ENCODE measurements at places on chromosomes 1 and 21.
A peak's percentile ranks its signal among the peaks of the same experiment; 100 is the strongest.

GRCh38 chr1:79469139-79469538 is 462.6 kb upstream of the ADGRL4 start:
- DNase-seq = no peak

DNA sequence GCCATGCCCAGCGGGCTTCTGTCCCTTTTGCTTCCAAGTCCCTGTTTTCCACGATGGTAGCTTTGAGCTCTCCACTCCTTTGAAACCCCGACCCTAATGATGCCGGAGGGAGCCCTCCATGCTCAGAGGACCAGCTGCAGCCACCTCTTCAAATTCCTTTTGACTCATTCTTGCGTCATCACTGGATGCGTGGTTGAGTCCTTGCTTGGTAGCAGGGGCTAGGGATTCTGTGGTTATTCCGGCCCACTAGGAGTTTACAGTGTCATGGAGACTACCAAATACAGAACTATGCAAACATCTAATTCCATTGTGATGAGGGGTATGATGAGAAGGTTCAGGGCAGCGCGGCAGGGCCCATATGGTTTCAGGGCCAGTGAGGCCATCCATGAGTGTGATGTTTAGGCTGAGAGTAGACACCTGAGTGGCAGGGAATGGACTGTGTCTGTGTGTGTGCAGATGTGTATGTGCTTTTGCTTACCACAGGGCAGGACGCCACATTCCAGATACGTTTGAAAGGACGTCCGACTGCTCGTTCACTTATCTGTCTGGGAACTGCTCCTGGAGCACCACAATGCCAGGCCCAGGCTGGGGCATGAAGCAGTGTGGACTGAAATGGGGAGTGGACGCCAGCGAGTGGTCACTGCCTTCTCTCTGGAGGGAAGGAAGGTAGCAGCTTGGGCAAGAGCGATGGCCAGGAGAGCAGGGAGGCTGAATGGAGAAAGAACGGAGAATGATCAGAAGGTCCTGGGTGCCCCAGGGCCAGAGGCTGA is 30.4 kb upstream of the ZBTB21 start:
- DNase-seq = no peak

DNA sequence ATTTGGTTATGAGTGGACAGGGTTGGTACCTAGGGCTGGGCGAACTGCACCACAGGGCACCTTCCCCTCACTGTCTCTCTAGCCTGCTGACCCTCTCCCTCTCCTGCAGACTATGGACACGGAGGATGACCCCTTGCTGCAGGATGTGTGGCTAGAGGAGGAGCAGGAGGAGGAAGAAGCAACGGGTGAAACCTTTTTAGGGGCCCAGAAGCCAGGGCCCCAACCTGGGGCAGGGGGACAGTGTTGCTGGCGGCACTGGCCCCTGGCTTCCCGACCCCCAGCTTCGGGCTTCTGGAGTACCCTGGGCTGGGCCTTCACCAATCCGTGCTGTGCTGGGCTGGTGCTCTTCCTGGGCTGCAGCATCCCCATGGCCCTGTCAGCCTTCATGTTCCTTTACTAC is 21.9 kb downstream of the DISP3 start:
- DNase-seq = no peak

DNA sequence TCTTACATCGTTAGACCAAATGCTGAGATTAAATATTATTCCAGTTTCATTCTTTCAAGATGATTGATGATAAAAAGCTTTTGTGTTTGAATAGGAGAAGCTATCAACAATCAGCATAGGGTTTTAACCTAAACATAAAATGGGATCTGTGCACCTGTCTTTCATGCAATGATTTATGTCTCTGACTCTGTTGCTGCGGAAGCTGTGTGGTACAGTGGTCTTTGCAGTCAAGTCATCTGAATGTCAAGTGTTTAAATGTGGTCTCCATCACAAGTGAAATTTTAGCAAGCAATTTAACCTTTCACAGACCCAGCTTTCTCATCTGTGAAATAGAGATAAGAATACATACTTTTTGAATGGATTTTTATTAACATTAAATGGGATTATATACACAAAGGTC is 107.2 kb downstream of the PLPPR5 start:
- no peak for DNase-seq

DNA sequence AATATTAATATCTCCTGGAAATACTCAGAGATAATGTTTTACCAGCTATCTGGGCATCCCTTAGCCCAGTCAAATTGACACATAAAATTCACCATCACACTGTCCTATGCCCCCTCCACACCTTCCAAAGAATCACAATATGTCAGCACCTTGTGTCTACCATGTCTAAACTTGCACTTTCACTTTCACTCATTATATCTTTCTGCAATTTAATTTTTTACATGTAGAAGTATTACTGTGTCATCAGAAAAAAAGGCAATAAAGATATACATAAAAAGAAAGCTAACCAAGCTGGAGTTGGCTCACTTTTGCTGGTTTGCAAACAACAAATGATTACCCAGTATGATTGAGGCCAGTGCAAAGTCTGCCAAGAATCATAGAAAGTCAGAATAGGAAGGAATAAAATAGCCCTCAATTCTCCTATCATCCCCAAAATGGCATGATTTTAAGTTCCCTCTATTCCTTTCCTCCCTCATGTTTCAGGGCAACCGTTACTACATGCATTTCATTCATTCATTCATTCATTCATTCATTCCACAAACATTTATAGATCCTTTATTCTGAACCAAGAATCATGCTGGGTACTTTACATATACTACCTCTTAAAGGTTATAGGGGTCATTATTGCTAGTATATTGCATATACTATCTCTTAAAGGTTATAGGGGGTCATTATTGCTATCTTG is 5.9 kb upstream of the LUZP1 start:
- peak; percentile 16 for DNase-seq

DNA sequence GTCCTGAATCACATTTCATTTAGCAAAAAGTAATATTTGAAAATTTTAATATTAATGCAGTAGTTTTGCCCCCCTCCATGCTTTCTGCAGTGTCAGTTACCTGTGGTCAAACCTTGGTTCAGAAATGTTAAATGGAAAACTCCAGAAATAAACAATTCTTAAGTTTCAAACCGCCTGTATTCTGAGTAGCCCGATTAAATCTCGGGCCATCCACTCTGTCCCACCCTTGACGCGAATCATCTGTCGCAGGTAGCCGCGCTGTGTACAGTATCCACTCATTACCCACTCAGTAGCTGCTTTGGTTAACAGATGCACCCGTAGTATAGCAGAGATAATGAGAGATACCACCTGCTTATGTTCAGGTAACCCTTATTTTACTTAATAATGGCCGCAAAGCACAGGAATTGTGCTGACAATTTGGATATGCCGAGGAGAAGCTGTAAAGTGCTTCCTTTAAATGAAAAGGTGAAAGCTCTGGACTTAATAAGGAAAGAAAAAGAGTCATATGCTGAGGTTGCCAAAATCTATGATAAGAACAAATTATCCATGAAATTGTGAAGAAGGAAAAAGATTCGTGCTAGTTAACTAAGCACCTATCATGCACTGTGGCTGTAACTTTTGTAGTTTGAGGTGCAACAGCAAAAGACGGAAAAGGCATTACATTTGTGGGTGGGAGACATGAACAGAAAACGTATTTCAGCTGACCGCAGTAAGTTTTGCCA is 889 bp upstream of the SCYL3 start:
- no peak for DNase-seq

GRCh38 chr1:242432491-242433095 is 91.9 kb downstream of the PLD5 start:
- DNase-seq = no peak

DNA sequence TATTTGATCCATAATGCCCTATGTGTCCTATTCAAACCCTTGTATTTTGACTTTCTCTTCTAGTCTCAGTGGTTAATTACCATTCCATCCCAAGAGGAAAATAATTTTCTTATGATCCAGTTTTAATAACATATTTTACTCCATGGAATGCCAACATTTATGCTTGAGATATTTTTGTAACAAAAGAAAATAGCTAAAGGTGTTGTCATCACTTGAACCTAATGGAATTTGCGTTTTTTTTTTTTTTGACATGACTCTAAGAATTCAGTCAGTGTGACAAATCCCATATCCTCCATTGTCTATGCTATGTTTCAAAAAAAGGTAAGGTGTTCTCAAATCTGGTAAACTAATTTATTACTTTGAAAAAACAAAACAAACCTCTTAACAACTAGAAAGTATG is 324.1 kb upstream of the ADAMTS5 start:
- no peak for DNase-seq

- DNase-seq = no peak
Observed at GRCh38 chr1:197920067-197920396, 2.9 kb downstream of the LHX9 start.

GRCh38 chr1:159187033-159187432 is 15.6 kb downstream of the CADM3 start:
- DNase-seq = no peak

GRCh38 chr21:27802816-27803475 is 836.1 kb upstream of the ADAMTS5 start:
- peak; percentile 35 for DNase-seq

DNA sequence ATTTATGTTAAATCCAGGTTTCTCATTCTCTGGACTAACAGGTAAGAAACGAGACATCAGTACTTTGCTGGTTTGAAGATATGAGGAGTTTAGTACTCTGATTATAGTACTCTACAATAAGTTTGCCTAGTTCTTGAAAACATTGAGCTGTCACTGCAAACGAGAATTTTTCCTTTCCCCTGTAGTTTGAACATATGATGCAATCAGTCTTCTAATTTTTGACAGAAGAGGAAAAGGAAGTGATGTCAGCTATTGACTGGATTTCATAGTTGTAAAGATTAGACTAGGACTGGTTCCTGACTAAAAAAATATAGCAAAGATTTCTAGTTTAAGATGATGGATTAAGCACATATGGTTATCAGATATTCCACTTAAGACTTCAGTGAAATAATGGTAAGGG is 461.9 kb downstream of the LRRIQ3 start:
- DNase-seq = no peak

- DNase-seq = no peak
Observed at GRCh38 chr1:229141689-229142377, 129.1 kb upstream of the RAB4A start.

DNA sequence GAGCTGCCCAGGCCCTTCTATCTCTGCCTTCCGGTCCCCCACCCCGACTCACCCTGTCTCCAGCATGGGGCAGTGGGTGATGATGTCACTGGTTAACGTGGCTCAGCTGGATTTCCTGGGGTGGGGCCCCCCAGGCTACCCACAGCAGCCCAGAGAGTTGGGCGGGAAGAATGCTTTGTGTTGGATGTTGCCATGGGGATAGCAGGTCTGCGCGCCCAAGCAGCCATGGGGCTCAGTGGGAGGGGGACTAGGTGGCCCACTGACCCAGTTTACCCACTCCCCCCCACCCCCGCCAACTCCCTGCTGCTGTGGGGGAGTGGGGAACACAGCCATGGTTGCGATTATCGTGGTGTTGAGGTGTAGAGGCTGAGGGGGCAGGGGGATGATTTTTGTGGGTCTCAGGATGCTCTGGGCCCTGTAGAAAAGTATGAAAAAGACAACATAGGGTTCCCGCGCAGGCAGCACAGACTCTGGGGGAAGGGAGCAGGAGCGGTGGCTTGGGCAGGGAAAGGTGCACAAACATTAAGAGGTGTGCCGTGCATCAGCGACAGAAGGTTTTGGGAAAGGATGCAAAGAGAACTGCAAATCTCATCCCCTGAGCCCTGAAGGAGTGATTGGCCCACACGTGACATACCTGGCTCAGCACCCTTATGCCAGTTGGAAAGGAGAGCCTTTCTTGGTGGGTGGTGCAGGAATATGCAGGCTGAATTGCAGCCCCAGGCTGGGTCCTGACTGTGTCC is 8.5 kb downstream of the CELSR2 start:
- no peak for DNase-seq

DNA sequence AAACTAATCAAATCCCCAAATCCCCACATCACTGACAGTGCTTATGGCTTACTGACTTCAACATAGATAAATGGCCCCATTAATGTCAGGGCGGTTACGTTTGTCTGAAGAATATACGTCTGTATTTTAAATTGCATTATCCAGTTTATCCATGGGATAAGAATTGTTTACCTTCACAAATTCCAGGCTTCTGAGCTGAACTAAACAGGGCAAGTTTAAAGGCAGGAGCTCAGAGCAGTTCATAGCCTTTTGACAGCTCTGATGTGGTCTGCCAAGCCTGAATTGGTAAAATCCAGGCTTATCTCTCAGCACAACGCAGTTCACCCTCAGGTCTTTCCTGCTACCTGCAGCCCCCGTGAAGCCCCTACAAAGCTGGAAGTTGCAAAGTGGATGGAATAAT is 79.5 kb upstream of the GREM2 start:
- DNase-seq = no peak

DNA sequence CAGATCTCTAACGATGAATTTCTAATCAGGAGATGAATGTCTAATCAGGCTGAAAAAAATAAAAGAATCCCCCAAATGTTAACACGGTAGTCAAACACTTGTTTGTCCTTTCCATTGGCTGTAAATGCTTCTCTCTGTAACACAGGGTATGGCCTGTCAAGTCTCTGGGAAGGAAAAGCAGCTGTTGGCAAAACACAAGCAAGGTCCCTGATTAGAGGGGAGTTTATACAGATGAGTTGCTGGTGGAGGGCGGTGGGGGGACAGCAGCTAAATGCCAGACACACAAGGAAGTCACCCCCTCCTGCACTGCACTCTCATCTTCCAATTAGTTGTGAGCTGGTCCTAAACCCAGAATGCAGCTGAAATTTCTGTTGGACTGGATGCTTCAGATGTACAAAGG is 51.0 kb downstream of the PGBD5 start:
- DNase-seq = no peak

GRCh38 chr1:46153732-46154131 is 21.2 kb upstream of the TSPAN1 start:
- DNase-seq = no peak

GRCh38 chr1:160862203-160863060 is at the start of gene CD244:
TSS of gene CD244 (minus strand) at chr1:160862887. CDS start at chr1:160862677, 210 bp downstream.
- peak; percentile 71 for DNase-seq

GRCh38 chr1:54121482-54122134 is 31.2 kb downstream of the CDCP2 start:
- DNase-seq = peak; percentile 61

DNA sequence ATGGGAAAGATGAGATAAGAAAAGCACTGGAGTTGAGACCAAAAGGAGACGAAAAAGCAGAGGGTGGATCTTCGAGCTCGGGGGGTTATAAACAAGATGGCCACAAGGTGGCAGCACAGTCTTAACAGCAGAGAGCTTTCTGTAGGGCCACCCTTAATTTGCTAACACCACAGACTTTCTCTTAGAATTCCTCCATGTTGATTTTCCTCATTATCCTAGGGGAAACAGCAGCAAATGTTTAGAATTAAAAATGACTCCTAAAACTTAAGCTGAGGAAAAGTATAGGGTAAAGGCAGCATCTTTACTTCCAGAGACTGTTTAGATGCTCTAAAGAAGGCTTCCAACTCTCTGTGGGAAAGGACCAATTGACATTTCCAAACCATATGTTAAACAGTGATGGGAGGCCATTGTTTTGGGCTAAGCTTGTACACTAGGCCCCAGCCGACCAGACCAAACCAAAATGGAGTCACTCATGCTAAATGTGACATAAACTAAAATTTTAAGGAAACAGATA is 2.5 kb upstream of the APOBEC4 start:
- peak; percentile 70 for DNase-seq
